BJ (cell line): ENCODE measurements at places on chromosomes 4 and X. TPM values are rescaled to one million over a fixed set of nuclear protein-coding genes. Genes with fewer than 3 reads are reported as not detected.

The ZNF711 gene
- 0.21 and 0.34 TPM in 2 replicates for polyA plus RNA-seq

GRCh38 chr4:8765084-8765483, 106.6 kb downstream of the HMX1 start:
- no peak for DNase-seq

The ARMCX4 gene
- 2.5 and 3.6 TPM in 2 replicates for polyA plus RNA-seq

DNA sequence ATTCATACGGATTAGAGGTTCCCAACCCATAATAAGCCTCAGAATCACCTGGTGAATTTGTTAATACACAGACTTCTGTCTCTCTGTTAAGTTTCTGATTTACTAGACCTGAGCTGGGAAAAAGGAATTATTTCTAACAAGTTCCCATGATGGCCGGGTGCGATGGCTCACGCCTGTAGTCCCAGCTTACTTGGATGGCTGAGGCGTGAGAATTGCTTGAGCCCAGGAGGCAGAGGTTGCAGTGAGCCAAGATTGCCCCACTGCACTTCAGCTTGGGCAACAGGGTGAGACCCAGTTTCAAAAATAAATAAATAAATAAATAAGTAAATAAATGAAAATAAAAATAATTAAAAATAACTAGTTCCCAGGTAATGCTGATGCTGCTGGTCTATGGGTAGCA, 412.3 kb downstream of the GALNTL6 start:
- DNase-seq, result no peak

GRCh38 chr4:92847026-92847425, 543.3 kb downstream of the GRID2 start:
- no peak for DNase-seq

DNA sequence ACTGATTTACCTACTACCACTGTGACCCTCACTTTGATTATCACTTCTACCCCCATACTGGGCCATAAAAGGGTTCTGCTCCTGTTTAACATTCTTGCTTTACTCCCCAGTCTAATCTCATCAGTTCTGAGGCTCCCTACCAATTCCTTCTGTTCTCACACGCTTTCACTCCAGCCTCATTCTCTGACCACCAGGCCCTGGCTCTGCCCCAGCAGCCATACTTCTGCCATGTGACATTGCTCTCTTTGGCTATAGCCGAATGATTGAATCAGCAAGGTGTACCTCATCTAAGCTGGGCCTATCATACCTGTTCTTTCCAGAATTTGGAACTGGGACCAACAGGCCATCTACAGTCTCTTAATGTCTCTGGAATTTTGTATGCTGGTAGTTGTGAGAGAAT, 14.4 kb upstream of the ELF2 start:
- DNase-seq, result no peak

The ADH1B gene
- polyA plus RNA-seq, result 0.04 TPM in 2 replicates

The CFAP99 gene
- not detected in 2 replicates for polyA plus RNA-seq

DNA sequence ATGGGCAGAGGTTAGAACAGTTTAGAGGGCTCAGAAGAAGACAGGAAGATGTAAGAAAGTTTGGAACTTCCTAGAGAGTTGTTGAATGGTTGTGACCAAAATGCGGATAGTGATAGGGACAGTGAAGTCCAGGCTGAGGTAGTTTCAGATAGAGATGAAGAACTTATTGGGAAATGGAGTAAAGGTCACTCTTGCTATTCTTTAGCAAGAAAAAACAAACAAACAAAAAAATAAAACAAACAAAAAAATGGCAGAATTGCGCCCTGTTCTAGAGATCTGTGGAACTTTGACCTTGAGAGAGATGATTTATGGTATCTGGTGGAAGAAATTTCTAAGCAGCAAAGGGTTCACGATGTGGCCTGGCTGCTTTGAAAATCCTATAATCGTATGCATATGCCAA, 185.1 kb upstream of the SFRP2 start:
- no peak for DNase-seq

DNA sequence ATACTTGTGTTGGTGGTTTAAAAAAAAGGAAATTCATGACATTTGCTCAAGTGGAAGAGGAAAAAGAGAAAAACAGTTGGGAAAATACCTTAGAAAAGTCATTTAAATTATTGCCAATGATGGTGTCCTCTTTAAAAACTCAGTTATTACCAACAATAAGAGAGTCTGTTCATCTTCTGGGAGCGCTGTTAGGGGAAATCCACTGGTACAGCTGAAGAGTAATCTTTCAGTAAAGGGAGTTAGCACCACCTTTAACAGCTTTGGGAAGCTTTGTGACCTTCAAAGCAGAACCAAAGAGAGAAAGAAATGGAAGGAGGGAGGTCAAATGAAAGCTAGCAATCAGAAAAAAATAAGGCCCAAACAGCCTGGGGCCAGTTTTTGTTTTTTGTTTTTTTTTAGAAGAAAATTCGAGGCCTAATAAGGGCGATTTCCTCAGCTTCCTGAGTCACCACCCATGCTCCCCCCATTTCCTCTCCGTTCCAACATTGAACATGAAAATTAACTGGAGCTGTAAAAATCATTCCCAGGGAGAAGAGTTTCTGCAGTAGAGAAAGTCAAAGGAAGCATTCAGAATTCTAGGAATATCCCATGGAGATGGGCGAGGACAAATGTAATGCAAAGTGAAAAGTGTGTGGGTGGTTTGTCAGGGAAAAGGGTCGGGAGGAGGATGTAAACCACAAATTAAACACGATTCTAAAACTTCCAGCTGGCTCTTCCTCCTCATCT, 115.1 kb downstream of the SH3KBP1 start:
- no peak for DNase-seq

The BEND2 gene
- not detected in 2 replicates for polyA plus RNA-seq
